Brain microvascular endothelial cell (primary cell): ENCODE measurements at places on chromosomes 1 and 21.

DNA sequence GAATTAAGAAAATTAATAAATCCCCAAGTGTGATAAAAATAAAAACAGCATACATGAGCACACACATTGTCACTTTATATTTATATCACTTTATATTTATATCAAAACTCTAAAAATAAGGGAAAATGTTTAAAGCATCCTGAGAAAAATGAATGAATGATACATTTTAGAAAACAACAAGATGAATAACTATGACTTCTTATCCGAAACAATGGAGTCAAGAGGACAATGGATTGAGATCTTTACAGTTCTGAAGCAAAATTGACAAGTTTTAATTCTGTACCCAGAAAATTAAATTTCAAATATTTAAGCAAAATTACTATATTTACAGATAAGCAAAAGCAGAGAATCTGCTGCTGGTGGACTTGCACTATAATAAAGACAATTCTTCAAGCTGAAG lies 512.6 kb downstream of the MRPL39 start:
- no peak for DNase-seq

GRCh38 chr1:39295901-39296300 lies 91.4 kb downstream of the MACF1 start:
- no peak for DNase-seq

- no peak for DNase-seq
These were observed 76.0 kb downstream of the GFI1 start for GRCh38 chr1:92410706-92411105.

DNA sequence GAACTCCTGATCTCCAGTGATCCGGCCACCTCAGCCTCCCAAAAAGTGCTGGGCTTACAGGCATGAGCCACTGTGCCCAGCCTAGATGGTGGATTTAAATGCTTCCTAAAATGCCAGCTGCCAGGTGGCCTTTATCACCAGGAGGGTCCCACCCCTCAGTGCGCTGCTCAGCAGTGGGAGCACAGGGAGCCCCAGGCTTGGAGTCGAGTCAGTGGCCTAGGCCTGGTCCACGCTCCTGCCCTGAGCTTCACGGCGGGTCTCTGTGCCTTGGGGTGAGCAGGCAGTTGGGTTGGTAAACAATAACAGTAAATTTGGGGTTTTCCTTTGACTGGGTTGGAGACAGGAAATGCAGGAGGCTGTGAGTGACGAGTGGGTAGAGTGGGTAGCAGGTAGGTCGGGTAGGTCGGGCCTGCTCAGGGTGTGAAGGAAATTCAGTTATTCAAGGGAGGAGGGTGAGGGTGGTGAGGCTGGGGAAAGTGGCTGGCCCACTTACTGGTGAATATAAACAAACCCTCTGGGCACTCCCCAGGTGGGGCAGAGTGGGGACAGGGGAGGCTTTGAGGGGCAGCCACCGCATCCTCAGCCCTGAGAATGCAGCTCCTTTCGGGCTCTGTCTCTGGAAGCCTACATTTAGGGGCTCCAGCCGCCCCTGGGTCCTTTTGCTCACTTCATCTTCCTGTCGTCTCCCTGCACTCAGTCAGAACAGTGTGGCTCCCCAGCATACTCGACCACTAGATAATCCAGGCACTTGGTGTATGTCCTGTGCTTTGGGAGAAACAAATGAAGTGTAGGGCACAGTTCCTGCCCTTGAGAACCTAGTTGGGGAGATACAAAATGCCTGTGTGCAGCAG lies 33.5 kb upstream of the IL19 start:
- no peak for DNase-seq

DNA sequence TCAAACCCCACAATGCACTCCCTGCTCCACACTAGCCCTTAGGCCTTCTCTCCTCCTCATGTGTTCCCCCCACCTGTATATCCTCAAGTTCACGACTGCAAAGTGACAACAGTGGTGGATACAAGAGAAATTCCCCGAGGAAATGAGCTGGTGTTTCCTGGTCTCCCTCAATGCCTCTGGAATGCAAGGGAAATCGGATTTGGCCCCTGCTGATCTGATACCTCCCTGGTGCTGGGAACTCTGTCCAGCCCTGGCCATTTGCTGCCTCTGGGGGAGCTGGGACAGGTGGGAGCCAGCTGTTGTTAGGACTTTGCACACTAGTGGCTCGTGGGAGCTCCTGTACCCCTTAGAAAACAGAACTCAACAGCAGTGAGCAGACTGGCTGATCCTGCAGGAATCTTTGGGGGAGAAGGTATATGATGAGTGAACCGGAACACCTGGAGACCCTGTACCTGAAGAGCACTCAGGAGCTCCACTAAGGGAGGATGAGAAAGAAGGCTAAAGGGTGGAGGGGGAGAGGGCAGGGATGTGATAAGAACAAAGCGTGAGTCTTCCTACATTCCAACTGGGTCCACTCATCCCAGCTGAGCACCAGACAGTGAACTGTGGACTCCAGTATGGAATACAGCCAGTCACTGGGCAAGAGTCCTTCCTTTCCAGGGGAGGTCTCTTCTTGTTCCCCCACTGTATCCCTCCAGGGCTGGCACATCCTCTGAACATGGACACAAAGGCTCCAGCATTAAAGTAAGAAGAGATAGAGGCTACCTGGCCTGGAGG lies 69.3 kb downstream of the PLXNA2 start:
- DNase-seq = peak; percentile 68

GRCh38 chr1:220689666-220690065 lies 497 bp upstream of the C1orf115 start:
- DNase-seq = no peak

- DNase-seq = no peak
These were observed 371.7 kb downstream of the PTPRC start for GRCh38 chr1:199010492-199010891.

DNA sequence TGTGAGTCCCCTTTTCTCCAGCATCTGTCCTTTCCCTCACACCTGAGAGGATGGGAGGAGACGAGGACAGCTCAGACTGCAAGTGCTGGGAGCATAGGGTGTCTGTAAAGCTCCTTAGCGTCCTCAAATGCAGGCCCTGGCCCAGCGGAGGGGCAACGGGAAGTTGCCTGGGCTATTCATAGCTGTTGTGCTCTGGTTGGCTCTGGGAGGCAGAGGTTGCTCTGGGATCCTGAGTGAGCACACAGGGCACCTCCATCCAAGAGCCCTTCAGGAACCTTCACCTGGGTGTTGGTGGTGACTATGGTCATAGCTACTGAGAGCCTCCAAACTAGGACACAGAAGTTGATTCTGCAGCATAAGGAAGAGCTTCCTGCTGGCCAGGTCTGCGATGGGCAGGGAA lies 2.6 kb downstream of the PADI1 start:
- no peak for DNase-seq

DNA sequence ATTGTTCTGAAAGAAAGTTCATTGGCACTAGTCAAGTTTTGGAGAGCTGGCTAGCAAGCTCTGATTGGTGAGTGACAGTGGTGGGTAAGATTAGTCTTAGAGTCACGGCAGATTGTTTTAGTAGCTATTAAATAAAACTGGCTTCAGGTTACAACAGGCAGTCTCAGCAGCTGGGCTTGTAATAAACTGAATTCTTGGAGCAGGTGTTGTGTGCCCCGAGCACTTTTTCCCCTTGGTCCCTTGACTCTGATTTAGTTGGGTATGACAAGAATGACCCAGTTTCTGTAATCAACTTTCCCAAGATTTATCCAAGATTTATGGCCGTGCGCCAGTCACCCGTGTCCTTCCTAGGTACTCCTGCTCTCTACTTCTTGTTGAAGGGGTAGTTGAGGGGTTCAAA lies 40.2 kb downstream of the TBCE start:
- DNase-seq = no peak

- no peak for DNase-seq
These were observed 114.0 kb downstream of the PPP1R12B start for GRCh38 chr1:202462342-202463076.

GRCh38 chr1:44220001-44220751 lies 6.9 kb downstream of the DMAP1 start:
- DNase-seq = peak; percentile 57

DNA sequence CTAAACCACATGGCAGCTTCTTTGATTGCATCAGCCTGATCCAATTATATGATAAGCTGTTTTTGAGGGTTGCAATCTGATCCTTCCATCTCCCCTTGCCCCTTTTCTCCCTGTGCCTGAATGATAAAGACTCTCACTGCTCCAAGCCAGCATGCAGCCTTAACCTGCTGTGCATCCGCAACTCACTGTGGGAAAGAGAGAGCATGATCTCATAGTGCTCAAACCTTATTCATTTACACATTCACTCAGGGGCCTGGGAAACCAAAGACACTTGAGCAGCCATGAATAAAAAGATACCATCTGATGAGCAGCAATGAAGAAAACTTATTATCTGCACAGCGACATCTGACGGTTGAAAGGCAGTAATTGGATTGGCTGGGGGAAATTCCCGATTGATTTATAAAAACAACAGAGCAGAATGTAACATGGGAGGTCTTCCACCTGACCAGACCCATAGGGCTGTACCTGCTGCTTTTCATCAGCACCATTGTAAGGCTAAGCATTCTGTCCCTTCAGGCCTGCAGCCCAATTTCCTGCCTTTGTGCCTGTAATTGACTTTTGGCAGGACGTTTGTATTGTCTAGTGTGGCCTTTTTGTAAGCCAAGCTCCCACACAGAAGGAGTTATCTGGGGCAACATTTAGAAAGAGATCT lies 62.5 kb downstream of the KIAA0040 start:
- peak; percentile 26 for DNase-seq

- no peak for DNase-seq
These were observed 51.7 kb downstream of the BACE2 start for GRCh38 chr21:41219498-41220207.

DNA sequence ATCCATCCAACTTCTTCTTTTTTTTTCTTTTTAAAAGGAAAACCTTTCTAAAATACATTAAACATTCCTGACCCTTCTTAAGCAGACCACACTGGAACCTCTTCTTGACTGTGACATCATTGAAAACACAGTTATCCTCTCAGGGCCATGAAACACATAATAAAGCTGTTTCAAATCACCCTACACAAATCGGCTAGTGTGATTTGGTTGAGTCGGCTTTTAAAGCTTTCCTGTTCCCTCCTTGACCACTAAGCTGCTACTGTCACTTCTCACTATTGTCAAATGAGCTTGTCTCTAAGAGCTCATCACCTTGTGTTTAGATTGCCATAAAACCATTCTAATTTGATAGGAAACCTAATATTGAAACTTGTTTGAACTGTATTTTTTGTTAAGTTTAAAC lies 5.9 kb downstream of the USP24 start:
- no peak for DNase-seq

DNA sequence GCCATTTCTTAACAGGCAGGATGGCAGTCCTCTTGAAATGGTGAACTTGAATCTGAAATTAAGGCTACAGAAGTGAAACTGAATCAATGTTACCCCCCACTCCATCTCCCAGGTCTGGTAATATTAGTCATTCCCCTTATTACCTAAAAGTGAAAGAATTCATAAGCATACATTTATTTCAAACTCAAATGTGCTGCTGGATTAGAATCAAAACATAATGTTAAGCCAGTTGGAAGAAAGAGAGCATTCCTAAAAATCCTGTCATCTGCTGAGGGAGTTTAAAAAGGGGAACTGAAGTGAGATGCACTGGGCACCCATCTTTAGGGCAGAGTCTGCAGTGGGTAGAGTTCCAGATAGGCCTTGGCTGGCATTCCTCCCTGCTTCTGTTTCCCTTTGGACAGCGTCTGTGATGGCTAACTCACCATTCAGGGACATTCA lies 17.4 kb downstream of the KIAA0319L start:
- no peak for DNase-seq

GRCh38 chr1:237756304-237756967 lies 134.3 kb downstream of the ZP4 start:
- DNase-seq = no peak

- no peak for DNase-seq
These were observed 63.7 kb upstream of the LMO4 start for GRCh38 chr1:87264976-87265375.

DNA sequence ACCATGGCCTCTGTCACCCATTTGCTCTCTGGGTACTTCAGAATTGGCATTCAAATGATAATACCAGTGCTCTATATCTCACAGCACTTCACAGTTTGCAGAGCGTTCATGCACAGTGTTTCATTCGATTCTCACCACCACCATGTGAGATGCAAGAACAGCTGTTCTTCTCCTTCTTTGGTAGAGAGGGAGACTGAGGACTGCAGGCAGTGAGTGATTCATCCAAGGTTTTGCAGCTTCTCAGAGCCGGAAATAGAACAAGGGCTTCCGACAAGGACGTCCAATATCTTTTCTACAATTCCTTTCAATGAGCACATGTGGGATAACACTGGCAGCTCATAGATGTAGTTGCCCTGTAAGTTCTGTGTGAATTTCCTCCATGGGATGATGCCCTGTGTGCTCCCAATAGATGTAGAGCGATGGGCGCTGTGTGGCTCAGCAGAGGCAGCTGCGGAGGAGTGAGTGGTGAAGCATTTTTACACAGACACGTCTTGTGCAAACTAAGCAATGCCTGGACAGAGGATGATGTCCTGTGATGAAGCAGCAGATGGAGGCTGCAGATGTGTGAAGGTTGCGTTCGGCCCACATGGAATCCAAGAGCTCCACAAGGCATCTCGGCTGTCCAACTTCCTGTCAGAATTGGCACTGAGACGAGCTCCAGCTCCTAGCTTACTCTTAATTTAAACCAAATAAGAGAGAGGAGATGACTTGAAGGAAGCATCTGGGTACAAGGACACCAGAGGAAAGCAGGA lies 24.9 kb downstream of the MT1HL1 start:
- no peak for DNase-seq

- no peak for DNase-seq
These were observed 834.0 kb downstream of the USP25 start for GRCh38 chr21:16563795-16564194.

DNA sequence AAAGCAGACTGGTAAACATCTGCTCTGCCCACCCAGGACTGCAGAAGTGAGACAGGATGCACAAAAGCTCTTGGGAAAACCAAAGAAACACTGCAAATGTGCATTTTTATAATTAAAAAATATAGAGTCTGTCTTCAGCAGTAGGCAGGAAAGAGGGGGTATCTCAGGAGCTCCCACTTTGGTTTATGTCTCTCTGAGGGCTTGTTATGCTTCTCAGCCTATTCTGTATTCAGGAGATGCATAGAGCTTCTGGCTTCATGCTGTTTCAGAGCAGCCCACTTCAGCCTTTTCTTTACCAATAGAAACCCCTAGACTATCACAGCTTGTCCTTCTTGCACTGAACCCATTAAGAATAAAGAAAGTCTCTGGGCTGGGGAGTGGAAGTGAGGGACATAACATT lies 148.0 kb downstream of the ROR1 start:
- DNase-seq = no peak

DNA sequence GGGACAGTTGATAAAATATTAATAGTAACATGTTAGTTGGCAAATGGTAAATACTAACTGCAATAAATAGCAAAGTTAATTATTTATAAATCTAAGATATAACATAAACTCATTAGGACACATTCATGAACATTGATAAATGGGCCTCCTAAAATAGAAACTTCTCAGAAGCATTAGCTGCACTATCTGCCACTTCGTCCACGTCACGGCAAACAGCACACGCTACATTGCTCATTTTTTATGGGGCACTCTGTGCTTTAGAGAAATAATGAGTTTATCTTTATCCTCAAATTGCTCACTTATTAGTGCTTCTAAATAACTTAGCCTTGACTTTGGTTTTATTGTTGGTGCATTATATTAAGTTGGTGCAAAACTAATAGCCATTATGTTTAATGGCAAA lies 16.3 kb upstream of the HPCAL4 start:
- DNase-seq = no peak
